ENCODE measurements at places on chromosomes 16 and 17.

DNA sequence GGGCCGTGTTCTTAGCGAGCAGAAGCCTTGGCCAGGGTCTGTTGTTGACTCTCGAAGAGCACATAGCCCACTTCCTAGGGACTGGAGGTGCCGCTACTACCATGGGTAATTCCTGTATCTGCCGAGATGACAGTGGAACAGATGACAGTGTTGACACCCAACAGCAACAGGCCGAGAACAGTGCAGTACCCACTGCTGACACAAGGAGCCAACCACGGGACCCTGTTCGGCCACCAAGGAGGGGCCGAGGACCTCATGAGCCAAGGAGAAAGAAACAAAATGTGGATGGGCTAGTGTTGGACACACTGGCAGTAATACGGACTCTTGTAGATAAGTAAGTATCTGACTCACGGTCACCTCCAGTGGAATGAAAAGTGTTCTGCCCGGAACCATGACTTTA is 18.5 kb downstream of the RSPRY1 start:
- no peak for DNase-seq

- DNase-seq: no peak
Measured at GRCh38 chr17:4445731-4446130, 12.0 kb downstream of the SPNS3 start.

DNA sequence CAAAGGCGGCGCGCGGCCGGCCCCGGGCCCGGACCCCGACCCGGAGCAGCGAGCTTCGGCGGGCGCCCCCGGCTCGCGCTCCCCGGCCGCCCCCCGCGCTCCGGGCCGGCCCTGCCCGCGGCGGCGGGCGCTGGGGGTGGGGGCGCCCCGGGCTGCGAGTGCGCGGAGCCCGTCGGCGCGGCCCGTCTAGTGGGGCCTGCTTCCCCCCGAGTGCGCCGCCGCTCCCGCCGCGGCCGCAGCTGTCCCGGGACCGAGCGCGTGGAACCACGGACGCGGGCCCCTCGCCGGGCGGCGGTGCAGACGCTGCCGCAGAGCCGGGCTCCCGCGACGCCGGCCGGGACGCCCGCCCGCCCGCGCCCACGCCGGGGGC is 308 bp downstream of the ADCY9 start:
- DNase-seq: no peak

DNA sequence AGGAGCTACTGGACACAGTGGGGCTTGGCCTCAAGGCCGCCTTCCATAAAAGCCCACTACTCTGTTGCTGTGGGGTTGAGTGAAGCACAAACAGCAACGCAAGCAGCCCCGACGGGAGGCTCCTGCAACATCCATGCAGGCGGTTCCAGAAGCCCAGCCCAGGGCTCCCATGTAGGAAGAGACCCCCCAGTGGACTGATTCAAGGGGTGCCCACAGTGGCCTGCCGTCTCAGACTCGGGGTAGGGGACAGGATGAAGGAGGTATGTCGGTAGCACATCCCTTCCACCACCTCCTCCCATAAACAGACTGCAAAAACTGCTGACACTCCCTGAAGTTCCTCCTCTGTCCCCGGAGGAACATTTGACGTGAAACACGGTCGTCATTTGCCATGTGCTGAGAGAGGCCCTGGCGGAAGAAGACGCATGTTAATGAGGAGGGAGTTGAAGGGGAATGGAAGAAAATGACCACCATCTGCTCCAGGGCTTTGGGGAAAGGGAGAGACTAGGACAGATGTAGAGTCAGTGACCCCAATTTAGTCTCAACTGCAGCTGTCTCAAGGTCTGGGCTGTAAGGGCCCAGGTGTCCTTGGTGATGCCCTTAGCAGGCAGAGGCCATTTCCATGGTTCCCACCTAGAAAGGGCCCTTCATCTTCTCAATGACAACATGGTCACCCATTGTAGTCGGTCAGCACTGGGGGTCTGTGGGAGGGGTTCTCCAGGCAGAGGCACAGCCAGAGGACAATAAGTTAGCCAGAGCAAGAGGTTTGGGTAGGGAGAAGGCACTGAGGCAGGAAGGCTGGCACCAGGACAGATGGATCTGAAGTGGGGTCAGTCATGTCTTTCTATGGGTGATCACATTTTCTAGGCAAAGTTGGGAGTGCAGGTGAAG is 200.6 kb downstream of the CPPED1 start:
- no peak for DNase-seq

- peak; percentile 14 for DNase-seq
Measured at GRCh38 chr16:77963185-77964044, 58.9 kb upstream of the CLEC3A start.

- DNase-seq: peak; percentile 52
Measured at GRCh38 chr16:73405851-73406250, 357.9 kb upstream of the ZFHX3 start.

GRCh38 chr17:45200701-45201100 is 21.0 kb upstream of the FMNL1 start:
- no peak for DNase-seq

DNA sequence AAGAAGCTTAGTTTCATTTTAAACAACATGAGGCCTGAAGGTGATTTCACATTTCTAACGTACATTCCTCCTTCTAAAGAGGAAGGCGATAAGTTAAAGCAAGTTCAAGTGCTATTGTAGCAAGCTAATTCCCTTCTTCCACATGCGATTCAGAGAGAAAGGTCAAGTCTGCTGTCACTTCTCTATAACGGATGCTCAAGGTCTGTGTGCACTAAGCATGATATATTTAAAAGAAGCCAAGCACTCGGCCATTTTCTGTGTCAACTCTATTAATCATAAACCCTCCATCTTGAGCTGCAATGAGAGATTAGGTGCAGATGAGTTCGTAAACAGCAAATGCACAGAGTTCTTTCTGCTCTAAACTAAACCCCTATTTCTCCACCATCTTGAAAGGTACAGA is 568.8 kb upstream of the ZFHX3 start:
- no peak for DNase-seq

DNA sequence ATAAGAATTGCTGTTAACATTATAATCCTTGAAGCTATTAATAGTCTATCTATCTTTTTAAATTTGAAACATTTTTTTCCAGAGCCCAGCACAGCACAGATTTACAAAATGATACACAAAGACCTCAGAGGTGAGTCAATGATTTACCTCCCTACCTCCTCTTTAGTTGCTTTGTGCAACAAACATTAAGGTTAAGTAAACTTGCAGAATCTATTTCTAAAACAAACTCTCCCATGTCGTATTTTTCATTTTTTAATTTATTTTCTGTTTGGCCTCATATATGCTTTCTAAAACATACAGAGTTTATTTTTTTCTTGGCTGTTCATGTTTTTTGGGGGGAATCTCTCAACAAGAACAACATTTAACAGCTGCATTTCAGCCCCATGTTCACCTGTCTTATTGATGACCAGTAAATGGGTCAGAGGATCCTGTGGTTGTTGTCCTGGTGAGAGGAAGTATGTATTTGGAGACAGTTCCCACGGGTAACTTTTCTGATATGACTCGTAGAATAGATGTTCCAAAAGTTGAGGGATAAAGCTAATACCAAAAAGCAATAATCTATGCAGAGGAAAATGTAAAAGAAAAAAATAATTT is 42.6 kb downstream of the ABCA9 start:
- DNase-seq: no peak

All from fibroblast of skin of right quadriceps (primary cell).